IPS DF 19.7 (cell line): ENCODE measurements at places on chromosomes 6 and 20.

DNA sequence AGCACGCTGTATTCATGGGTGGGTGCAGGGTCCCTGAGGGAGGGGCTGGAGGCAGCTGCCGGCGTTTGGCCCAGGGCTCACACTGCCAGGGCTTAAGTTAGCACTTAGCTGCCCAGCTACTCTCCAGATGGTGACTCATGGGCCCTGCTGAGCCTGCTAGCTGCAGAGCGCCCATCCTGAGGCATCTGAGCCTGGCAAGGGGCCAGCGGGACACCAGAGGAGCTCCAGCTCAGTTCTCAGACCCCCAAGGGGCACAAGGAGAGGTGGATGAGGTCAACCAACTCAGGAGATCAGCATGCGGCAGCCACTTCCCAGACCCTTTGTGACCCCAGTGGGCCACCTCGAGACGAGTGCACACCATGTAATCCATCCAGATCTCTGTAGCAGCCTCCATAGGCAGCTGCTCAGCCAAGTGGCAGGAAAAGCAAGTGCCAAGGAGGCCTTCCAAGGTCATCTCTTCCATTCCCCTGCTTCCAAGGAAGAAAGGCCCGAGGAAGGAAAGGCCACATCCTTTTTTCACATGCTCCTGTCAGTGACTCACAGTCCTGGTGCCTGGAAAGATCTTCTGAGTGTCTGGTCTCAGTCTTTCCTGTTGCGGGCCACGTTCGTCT lies 35.3 kb downstream of the FOXP4 start:
- DNase-seq = no peak

GRCh38 chr6:138563650-138564049 lies 64.4 kb upstream of the NHSL1 start:
- no peak for DNase-seq

DNA sequence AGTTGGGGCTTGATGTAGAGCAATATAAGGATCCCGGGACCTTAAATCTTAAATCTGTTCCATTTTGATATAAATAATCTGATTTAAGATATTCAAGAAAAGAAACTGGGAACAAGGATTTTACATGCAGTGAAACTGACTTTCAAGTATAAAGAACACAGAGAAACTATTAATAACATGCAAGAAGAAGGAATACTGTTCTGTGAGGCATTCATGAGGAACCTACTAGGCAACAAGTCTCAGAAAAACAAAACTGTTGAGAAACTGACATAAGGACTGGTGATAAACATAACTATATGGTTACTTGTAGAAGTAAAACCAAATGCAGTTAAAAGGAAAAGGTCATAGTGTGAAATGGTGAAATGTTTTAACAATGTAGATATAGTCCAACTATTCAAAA lies 15.8 kb downstream of the HDDC2 start:
- no peak for DNase-seq

DNA sequence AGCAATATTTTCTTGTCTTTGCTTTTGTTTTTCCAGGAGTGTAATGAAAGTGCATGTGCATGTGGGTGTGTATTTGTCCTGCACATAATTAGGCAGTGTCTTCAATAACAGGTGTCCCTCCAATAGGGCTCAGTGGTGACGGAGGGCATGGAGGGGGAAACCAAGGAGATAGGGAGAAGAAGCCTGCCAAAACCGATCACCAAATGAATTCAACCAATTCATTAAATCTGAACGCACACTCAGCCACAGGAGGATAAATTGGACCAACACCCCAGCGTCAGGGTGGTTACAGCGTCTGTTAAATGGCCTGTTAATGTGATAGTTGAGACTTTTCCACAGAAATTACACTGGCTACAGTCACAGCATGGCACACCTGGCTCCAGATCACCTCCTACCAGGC lies 527.6 kb downstream of the CD83 start:
- DNase-seq = no peak
